ENCODE measurements at places on chromosomes 1 and 21.

DNA sequence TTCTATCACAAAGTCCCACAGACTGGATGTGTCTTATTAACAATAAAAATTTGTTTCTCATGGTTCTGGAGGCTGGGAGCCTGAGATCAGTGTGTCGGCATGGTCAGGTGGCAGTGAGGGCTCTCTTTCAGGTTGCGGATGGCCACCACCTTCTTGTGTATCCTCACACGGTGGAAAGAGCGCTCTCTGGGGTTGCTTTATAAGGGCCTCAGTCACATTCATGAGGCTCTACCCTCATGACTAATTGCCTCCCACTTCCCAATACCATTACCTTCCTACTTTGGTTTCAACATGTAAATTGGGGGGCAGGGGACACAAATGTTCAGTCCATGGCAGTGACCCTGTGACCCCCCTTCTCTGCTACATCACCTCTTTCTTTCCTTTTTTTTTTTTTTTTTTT is 20.7 kb upstream of the MX1 start:
- no peak for DNase-seq

- no peak for DNase-seq
Measured at GRCh38 chr1:208203127-208203847, 40.9 kb downstream of the PLXNA2 start.

- DNase-seq, result no peak
Measured at GRCh38 chr1:166488327-166488726, 321.5 kb upstream of the FAM78B start.

DNA sequence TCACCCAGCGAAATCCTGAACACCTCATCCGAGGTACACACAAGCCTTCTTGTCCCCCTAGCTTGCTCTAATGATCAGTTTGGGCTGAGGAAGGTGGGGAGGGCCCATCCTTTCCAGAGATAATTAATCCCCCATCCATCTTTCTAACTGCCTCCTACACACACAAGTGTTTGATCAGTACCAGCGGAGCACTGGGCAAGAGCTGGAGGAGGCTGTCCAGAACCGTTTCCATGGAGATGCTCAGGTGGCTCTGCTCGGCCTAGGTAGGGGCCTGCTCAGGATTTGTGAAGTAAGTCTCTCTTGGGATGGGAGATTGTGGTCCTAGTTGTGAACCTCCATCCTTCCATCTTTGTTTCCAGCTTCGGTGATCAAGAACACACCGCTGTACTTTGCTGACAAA is 5.8 kb downstream of the ANXA9 start:
- no peak for DNase-seq
